ENCODE measurements at places on chromosomes 5 and 9.

DNA sequence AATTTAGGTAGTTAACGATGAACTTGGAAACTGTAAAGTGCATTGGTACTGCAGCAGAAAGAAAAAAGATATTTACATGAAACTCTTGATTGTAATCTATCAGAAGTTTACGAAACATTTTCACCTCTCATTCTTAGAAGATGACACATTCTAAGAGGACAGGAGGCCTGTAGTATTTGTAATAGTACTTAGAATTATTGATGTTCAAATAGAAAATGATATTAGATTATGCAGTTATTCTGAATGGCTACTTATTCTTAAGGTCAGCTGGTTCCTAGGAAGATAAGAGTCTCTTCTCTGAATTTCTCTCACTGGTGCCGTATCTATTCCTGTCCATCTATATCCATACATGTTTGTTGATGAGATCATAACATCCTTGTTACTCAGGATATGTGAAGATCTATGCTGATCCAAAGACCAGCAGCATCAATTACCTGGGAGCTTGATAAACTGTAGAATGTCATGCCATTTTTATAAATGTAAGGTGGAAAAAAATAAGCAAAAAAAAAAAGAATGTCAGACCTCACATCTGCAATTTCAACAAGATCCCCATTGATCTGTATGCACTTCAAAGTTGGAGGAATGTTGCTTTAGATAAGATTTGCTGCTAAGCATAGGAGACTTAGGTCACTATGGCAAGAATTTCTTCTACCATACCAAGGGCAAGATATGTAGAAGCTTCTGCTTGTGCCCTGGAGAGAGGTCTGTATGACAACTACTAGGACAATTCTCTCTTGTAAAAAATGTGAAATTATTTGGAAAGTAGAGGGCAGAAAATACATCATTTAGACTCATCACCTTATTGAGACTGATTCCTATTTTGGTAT is 42.4 kb upstream of the RICTOR start:
- no peak for DNase-seq

DNA sequence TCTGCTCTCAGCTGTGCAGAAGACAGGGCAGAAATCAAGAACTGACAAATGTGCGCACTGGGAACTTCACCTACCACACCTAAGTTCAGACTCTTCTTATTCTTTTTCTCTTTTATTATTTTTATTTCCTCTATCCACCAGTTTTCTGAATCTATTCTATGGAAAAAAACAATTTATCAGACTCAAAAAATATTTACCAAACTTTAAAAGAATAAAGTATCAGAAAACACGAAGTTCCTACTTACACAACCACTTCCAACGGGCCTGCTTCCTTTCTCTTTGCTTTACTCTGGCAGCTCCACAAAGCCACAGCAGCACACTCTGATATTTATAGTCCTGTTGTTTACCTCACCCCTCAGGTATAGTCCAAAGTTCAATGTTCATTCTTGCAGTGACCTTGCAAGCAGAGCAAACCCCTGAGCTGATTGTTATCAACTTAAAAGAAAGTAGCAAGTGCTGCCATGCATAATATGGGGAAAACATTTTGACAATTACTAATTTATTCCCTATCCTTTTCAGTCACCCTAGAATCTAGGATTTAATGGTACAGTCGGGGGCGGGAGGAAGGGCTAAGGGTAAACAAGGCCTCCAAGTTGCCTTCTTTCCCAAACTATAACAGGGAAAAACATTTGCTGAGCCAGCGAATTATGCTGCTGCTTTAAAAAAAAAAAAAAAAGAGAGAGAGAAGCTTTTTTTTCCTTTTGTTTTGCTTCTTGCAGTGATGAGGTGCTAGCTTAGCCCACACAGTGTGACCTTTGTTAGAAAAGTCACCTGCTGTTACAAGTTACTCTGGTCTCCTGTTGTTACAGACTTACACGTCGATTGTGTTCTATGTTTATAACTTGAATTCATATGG is at the start of gene SELENOP:
SELENOP (minus strand) TSS at position 302 of the 856 bp plus-strand sequence. CDS start 3,539 bp downstream, outside the sequence.
- DNase-seq: no peak

DNA sequence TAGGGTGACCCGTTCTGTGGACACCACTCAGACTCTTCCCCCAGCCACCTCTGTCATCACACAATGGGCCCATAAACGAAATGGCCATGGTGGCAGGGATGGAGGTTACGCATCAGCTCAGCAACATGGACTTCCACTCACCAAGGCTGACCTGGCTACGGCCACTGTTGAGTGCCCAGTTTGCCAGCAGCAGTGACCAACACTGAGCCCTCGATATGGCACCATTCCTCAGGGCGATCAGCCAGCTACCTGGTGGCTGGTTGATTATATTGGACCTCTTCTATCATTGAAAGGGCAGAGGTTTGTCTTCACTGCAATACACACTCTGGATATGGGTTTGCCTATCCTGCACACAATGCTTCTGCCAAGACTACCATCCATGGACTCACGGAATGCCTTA is 21.1 kb downstream of the MTMR12 start:
- DNase-seq: no peak

- DNase-seq: no peak
Measured at GRCh38 chr5:175772747-175773533, 98.4 kb upstream of the CPLX2 start.

DNA sequence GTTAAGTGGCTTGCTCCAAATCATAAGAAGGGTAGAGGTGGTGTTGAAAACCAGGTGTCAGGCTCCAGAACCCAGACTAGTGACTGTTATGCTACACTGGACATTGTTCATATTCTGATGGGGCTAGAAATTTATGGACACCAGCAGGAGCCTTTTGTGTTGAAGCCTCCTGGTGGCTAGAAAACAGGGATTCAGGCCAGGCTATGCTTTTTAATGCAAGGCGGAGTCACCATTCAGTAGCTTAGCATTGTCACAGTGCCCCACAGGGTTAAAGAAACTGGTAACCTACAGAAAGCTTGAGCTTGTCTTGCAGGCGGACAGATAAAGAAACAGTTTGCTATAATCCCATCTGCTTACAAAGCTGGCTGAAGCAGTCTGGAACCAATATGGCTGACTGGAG is 23.0 kb upstream of the GOLM1 start:
- no peak for DNase-seq

- DNase-seq: no peak
Measured at GRCh38 chr9:114281473-114282103, 41.3 kb upstream of the ORM1 start.

GRCh38 chr5:31962351-31962751 is 211.8 kb downstream of the GOLPH3 start:
- no peak for DNase-seq

GRCh38 chr9:116547729-116548426 is 139.2 kb upstream of the TRIM32 start:
- no peak for DNase-seq

GRCh38 chr5:143373076-143373475 is 30.4 kb downstream of the NR3C1 start:
- DNase-seq: no peak

DNA sequence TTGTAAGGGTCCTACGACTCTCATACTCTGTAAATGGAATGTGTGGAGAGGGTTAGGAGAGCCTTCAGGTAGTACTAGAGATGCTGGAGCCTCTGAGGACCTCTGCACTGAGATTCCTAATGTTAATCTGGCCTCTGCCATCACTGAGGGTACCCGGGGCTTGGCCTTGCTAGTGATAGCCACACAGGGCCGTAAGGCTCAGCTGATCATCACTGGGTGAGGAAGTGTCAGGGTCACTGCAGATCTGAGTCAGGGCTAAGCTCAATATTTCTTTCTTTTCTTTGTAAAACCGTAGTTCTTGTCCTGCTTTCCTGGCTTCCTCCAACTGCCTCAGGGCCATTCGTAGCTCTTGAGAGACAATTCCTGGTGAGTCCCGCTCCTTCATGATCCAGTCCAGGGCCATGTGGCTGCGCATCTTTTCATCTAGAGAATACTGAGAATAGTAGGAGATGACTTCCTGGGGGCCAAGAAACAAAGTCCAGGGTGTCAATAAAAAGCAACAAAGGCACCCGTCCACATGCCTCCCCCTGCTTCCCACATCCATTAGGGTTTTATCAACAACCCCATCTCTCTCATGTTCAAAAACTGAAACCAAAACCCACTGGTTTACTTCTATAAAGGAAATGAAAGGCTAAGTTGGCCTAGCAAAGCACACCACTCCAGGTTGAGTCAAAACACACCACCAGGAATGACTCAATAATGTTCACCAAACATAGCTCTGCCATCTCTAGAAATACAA is 47.7 kb downstream of the LIX1 start:
- DNase-seq: no peak

DNA sequence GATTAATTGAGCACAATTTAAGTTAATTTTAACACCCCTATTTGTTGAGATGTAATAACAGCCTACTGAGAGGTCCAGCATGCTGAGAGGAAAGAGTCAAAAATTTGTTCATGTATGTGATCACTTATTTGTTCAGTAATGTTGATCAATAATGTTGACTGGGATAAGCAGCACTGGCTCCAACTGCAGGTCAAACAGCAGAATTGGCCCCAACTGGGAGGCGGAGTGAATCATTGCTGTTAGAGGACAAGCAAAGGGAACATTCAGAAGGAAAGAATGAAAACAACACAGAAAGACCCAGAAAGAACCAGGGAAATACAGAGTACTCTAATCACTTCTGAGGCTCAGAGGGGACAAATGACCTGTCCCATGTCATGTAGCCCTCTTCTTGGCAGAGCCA is 221.1 kb downstream of the COMMD10 start:
- no peak for DNase-seq

DNA sequence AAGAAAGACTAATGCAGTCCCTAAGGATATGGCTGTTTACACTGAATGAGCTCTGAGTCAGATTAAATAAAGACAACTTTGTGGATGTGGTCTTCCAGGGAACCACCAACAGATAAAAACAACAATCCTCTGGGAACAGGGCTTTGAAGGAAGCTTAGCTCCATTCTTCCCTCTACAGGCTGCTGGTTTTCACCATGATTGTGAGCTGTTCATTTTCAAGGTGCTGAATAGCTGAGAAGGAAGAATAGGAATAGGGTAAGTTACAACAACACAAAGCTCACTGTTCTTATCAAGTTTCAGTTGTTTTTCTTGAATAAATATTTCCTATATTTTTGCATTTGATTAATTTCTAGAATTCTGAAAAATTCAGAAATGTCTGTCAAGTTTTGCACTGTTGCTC is 25.9 kb upstream of the PTAR1 start:
- no peak for DNase-seq

DNA sequence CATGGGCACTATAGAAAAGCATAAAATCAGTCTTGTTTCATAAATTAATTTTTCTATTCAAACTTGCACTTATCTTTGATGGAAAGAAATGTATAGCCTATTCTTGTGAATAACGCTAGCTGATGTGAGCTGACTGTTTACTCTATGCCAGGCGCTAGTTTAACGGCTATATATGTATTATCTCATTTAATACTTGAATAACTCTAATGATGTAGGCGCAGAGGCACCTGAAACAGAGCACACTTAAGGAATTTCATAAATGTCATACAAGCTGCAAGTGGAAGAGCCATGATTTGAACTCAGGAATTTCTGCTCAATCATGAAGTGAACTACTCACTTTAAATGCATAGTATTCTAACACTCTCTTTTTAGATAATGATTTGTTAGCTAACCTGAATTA is 551.8 kb downstream of the PDE4D start:
- peak; percentile 54 for DNase-seq

DNA sequence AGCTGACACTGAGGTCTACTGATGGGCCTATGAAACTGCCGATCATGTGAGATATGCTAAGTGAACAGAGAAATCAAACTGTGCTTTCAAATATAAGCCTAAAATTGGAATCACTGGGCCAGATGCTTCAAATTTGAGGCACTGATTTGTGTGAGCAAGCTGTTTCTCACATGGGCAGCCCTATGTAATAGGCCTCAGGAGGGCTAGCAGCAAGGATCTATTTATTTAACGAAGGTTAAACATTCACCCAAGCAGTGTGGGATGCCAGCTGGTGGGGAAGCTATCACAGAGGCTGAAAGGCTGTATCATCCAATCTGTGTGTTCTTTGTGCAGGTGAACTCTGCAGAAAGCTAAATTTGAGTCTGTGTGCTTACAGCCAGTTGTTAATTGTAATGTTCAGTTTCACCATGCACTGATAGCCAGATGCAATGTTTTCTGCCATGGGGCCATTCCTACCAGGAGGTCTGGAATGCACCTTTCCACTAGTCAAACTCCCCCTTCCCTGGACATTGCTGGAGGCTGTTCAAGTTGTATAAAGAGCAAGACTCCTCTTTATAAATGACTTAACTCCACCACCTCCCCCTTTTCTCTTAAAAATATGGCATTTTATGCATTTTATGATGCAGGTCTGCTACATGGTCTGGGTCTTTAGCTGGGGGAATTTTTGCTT is 228.9 kb downstream of the SH3GL2 start:
- DNase-seq: no peak

DNA sequence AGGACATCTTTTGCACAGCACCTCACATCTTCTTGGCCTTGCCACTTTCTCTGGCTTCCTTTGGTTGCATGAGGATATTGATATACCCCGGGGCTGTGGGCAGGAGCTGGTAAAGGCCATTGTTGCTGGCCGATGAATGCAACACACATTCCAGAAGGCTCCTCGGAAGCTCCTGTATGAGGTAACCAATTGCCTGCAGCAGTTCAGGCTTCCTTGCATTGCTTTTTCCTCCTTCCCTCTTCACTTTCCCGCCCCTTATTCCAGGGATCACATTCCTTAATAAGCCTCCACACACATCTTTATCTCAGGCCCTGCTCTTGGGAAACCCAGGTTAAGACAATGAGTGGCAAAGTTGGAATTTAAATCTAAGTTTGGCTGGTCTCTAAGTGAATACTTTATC is 505.4 kb upstream of the CLINT1 start:
- DNase-seq: peak; percentile 38

- DNase-seq: peak; percentile 33
Measured at GRCh38 chr5:148979083-148979723, 83.7 kb downstream of the SH3TC2 start.

GRCh38 chr5:150538007-150538917 is 30.3 kb downstream of the NDST1 start:
- no peak for DNase-seq

GRCh38 chr5:139108063-139108824 is 89.9 kb downstream of the SIL1 start:
- no peak for DNase-seq

GRCh38 chr5:74916831-74917710 is 50.9 kb upstream of the FAM169A start:
- DNase-seq: no peak

DNA sequence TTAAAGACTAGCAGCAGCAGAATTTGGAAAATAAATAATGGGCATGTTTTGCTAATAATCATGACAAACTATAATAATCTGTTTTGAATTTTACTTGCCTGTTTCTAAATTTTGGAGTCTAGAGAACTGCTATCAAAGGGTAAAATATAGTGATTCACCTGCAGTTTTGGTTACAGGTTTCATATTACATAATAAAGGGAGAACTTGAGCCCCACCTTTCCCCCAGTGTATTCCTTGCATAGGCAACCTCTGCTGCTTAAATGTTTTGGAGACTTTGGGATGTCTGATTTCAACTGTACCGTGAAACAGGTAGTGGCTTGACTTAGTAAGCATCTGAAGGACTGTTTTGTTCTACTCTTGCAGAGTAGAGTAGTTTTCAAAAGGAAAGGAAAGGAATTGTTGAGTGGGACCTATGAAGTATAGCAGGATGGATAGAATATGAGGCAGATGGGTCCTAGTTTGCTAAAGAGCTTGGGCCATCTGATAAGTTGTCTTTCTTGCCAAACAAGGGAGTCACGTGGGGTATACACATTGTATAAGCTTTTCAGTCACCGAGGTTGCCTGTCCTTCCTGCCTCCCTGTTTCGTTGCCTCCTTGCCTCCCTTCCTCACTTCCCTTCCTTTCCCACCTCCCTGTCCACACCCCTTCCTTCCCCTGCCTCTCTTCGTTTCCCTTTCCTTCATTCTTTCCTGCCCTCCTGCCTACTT is 19.1 kb downstream of the CREBRF start:
- peak; percentile 33 for DNase-seq

GRCh38 chr5:108122702-108123101 is 259.2 kb downstream of the FBXL17 start:
- no peak for DNase-seq

GRCh38 chr9:124940521-124940893 is 376 bp downstream of the GOLGA1 start:
- peak; percentile 13 for DNase-seq
